ENCODE measurements at places on chromosomes 1 and 21. TPM values are rescaled to one million over a fixed set of nuclear protein-coding genes. Genes with fewer than 3 reads are reported as not detected.
A peak's percentile ranks its signal among the peaks of the same experiment; 100 is the strongest.

GRCh38 chr1:167808690-167809089, 86.9 kb downstream of the MPZL1 start:
- DNase-seq = no peak

- no peak for DNase-seq
Measured at GRCh38 chr1:62384276-62385005, 52.4 kb upstream of the USP1 start.

DNA sequence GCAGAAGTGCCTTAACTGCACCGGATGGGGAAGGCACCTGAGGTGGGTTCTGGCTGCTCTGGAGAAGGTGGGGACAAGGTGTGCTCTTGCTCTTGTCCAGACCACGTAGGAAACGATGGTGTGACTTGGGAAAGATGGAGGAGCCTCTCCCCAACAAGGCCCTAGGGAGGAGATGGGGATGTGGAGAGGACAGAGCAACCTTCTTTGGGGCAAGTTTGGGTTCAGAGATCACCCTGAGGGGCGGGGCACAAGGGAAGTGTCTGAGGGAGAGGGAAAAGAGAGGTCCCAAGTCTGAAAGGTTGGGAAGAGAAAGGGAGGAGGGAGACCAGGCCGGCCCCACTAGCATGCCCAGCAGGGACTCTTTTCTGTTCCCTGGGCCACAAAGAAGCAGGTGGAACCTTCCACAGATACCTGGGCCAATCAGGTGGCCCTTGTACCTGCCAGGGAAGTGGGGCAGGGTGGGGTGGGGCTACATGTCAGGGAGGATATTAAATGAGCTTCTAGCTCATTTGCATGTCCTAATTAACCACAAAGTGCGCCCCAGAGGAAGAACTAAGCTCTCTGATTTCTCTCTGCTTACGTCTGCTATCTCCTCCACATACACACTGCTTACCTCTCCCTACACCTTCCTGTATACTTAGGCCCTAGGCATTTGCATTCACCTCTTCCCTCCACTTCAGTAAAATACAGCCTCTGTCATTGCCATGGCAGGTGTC, 15.9 kb downstream of the INKA2 start:
- DNase-seq = peak; percentile 83

GRCh38 chr1:64581135-64581842, 111.4 kb downstream of the CACHD1 start:
- DNase-seq = no peak

DNA sequence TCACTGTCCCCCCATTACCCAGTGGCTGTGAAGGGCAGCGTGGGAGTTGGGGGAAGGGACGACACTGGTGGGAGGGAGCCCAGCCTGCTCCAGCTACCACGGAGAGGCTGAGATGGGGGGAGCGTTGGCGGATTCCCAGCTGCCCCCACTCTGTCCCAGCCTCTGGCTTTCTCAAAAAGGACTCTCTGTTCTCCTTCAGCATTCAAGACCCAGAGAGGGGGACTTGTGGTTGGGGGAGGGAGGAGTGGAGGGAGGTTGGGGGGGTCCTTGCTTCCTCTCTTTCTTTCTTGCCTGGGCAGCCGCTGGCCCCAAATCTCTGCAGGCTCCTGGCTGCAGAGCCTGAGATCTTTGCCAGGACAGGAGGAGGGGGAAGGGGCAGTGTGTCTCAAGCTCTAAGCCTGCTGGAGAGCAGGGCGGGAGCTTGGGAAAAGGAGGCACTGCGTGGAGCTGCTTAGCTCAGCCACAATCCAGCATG, 2.2 kb downstream of the ATP1A2 start:
- DNase-seq = no peak

GRCh38 chr1:185648858-185649589, 85.2 kb upstream of the HMCN1 start:
- no peak for DNase-seq

Gene LIPI
- total RNA-seq = not detected

Gene CTTNBP2NL
- total RNA-seq = not detected
